ENCODE measurements at places on chromosomes 2 and 18.

GRCh38 chr18:55579501-55580270 lies 8.3 kb downstream of the TCF4 start:
- no peak for DNase-seq

DNA sequence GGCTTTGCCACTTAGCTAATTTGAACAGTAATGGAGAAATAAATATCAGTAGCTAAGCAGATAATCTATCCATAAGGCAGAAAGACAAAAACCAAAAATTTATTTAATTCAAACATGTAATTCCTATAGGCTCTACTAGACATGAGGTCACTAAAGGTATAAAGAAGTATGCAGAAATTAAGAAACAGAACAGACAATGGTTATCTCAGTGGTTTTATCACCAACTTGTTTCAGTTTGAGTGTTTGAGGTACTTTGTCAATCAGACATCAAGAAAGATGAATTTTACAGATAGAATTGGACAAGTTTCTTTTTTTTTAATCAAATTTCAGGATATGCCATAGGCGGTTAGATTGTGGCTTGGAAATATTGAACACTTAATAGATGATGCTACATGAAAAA lies 67.4 kb upstream of the ZEB2 start:
- no peak for DNase-seq

DNA sequence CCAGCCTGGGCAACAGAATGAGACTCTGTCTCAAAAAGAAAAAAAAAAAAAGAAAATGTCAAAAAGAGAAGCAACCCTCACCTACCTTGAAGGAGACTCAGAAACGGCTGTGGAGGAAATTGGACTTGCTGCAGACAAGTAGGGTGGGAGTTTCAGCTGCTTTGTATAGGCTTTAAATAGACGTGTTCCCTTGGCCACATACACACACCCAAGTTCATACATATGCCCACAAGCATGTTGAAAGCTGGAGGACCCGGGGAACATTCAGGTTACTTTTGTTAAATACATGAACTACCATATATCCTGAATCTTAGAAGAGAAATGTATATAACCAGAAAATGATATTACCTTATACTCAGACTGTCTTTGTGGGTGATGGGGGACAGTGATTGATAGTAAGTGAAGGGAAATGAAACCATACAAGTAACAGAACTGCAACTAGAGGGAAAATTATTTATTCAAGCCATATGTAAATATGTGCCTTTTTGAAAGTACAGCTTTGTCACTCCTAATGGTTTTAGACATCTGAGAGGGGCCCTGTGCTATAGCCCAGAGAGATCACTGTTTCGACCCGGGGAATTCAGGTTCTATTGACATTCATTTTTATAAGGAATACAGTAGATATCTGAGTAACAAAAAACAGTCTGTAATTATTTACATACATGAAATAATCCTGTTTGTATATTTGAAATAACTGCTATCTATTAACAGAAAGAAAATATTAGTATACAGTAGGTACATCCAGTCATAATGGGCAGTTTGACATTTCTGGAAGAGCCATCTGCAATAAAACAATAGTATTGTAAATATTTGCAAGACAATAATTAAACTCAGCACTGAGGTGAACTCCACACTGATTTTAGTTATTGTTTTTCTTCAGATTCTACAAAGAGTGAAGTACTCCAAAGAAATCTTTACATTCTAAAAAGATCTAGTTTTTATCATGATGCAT lies 48.0 kb upstream of the TGIF1 start:
- no peak for DNase-seq

- DNase-seq: no peak
Measured at GRCh38 chr2:203599509-203599908, 64.4 kb upstream of the RAPH1 start.

GRCh38 chr2:106885971-106886915 lies at the start of gene ST6GAL2:
TSS of gene ST6GAL2 (minus strand) at chr2:106886167. CDS start at chr2:106843977, 42,190 bp downstream.
- no peak for DNase-seq

- DNase-seq: no peak
Measured at GRCh38 chr18:68417166-68417799, 297.6 kb downstream of the TMX3 start.

DNA sequence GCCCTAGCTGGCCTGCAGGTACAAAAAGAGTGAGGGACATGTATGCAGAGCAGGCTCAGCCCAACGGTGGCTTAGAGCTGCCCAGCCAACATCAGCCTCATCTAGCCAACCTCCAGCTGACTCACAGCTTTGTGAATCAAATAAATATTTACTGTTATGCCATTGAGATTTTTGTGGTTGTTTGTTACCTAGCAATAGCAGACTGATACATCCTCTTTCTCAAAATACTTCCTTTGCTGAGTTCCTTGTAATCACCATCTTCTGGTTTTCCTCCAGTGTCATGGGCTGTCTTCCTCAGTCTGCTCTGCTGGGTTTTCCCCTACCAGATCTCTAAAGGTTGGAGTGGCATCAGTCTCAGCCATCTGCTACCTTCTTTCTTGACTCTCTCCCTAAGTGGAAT lies 126.6 kb upstream of the SLC1A4 start:
- no peak for DNase-seq
